ENCODE measurements at places on chromosomes 5 and 9.
A peak's percentile ranks its signal among the peaks of the same experiment; 100 is the strongest.

- DNase-seq: no peak
Measured at GRCh38 chr5:130397132-130397531, 492.9 kb downstream of the CHSY3 start.

GRCh38 chr5:135422419-135422818 is 23.4 kb upstream of the MACROH2A1 start:
- DNase-seq: no peak

- peak; percentile 88 for DNase-seq
Measured at GRCh38 chr5:146048994-146049703, 56.2 kb downstream of the PLAC8L1 start.

DNA sequence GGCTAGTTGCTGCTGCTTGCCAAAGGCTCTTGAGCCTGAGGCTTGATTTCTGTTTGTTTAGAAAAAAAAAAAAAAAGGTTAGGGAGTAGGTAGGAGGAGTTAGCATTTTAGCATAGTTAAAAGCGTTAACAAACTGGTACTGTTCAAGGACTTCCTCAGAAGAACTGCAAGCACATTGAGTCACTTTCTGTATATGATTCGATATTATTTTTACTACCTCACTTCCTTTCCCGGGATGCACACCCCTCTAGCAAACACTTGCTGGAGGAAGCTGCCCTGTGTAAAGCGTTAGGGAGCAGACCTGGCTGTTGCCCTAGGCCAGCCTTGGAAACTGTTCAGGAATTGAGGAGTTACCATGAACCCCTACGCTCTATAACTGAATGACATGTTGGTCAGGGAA is 15.7 kb upstream of the CEP120 start:
- no peak for DNase-seq

DNA sequence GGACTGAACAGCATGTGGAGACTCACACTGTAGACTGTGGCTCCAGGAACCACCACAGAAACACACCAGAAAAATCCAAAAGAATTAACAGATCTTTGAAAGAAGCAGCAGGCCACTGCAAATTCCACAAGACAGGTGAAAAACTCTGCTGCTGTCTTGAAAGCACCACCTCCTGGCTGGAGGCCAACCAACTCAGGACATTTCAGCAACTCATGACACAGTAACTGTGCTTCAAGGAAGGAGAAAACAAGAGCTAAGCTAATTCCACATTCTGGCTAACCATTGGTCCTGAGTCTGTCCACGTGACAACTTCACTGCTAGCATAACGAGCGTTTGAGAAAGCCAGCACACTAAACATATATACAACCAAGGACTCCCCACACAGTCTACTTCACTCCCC is 625.1 kb downstream of the PRELID2 start:
- no peak for DNase-seq

DNA sequence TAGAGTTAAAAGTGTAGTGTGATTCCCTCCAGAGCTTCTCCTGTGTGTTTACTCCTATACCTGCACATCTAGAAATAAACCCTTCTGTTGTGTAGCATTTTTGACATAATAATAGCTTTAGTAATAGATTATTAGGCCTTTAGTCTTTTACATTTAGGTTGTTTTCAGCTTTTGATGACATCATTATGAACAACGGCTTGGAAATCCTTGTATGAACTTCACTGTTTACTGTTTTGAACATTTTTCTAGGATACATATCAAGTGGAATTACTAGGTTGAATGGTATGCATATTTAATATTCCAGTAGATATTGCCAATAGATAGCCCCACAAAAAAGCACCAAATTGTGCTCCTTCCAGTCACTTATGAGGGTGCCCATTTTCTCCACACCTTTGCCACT is 174.0 kb downstream of the ARHGAP26 start:
- DNase-seq: no peak

DNA sequence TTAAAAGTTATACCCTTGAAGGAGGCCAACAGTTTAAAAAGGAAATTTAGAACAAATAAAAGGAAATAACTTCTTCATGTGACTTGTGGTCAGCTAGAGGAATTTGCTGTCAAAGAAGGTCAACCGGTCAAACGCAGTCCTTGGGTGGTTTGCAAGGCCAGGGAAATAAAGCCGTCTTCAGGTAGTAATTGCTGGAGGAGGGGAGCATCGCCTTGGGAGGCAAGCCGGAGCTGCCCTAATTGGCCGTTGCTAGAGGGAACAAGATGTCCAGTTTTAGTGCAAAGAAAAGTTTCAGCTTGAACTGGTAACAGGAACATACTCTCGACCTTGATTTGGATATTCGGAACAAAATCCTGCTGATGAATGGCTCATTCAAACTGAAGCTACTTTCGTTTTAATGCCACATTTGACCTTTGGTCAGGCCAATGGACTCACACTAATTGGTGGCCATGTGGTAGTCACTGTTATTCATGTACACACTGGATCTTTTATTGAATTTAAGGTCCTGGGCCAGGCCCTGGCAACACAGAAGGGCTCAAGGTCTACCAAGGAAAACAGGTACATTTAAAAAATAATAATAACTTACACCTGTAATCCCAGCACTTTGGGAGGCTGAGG is 47.0 kb upstream of the MYO10 start:
- no peak for DNase-seq

DNA sequence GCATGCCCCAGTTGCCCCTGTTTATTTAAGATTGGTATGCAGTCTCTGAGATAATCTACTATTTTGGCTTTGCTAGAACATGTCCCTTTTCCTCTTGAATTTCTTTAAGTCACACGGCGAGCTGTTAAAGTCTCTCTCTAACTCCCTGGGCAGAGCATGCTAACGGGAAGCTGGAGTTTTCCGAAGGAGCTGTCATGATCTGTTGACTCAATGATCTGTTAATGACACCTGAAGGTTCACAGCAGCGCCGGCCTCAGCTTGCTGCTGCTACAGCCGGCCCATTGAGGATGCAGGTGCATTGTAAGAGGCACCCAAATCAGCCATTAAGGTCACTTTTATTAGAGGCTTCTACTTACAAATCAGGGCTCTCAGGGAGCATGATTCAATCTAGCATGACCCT is 1203.4 kb downstream of the MAT2B start:
- DNase-seq: no peak

- peak; percentile 8 for DNase-seq
Measured at GRCh38 chr5:18113721-18114120, 479.5 kb downstream of the TAF11L14 start.

DNA sequence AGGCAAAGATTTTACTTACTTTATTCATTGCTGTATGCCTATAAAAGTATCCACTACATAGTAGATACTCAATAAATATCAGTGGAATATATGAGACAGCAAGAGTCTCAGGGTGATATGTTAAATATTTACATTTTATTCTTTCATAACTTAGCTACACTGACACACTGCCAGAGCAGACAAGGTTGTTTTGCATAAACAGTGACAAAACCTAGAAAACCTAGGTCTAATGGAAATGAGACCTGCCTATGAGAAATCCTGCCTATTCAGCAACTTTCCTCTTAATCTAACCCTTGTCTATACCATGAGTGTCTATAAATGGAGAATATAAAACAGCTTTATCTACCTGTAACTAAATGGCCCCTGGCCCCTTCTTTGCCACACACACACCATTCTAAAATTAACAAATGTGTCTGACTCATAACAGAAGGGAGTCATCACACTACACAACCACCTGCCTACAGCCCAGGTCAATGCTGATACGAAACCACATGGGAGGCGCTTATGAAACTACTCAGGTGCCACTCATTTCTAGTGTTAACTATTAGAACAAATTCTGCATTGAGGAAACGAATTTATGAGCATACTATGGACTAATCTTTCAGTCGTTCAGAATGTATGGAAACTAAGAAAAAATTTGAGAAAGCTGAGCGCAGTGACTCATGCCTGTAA is 60.3 kb downstream of the UBAP2 start:
- DNase-seq: no peak

DNA sequence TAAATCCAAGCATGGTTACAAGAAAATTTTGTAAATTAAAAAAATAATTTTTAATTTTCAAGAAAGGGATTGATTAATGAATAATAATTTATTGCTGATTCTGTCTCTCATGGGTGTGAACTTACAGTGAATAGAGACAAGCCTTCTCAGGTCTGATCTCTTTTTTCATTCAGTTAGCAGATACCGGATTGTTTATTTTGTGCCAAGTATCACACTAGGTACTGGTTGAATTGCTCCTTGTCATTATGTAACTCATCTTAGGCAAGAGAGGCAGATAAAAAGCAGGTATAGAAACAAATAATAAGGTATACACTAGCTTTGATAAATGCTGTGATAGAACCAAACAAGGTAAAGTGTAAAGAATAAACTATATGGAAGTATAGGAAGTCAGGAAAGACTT is 283.3 kb downstream of the PJA2 start:
- no peak for DNase-seq

DNA sequence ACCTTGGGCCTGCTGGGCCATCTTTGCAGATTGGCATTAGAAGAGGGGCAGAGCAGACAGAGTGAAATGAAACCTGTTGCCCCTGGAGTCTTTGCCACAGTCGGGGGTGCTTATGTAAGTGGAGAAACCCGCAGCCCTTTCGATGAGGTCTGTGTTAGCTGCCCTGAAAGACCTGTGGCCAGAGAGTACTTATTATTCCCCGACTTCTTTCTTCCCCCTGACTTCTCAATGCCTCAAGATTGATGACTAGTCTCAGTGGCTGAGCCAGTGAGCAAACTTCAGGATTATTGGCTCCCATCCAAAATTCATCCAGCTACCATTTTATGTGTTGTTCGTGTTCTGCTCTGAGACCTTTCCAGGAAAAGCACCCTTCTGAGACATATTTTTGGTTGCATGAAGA is 7.6 kb downstream of the NTRK2 start:
- DNase-seq: no peak

- no peak for DNase-seq
Measured at GRCh38 chr5:84635235-84636055, 250.8 kb upstream of the EDIL3 start.

GRCh38 chr9:109907400-109907799 is 127.4 kb downstream of the PALM2AKAP2 start:
- no peak for DNase-seq

- DNase-seq: peak; percentile 12
Measured at GRCh38 chr9:20898885-20899554, 132.4 kb downstream of the HACD4 start.

DNA sequence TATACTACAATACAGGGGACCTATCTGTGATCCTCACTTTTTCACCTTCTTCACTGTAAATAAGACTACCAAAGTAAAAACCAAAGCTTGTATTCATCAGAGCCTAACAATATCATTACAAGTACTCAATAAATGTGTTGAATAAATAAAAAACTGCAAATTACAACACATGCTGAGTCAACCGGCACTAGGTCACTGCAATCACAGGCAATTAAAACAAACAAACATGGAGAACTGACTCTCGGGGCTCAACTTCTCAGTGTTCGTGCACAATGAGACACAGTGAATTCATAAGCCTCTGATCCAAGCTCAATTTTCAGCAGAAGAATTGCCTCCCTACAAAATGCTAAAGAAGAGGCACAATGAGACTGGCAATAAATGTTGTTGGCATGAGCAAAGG is 69.2 kb downstream of the CDK5RAP2 start:
- DNase-seq: no peak

DNA sequence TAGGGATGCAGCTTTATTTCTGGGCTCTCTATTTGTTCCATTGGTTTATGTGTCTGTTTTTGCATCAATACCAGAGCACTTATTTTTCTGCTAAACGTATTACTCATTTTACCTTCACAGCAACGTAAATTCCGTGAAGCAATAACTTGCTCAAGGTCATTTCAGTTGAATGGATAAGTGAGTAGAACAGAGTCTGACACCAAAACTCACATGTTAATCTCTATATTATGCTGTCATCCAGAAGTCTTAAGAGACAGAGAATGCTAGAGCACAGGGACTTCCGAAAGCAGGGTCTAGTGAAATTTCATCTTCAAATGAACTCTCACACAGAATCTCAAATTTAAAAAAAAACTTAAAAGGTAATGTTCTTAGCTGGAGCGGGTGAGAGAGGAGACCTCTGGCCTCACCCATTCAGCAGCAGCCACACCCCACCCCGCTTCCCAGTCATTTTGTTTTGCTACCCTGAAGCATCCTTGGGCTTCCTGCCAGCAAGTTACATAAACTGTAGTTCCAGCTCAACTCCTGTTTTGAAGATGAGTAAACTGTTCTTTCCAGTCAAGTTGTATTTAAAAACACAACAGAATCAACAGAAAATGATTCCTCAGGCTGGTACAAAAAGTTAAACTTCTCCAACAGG is 69.3 kb downstream of the TRIM36 start:
- DNase-seq: peak; percentile 20

DNA sequence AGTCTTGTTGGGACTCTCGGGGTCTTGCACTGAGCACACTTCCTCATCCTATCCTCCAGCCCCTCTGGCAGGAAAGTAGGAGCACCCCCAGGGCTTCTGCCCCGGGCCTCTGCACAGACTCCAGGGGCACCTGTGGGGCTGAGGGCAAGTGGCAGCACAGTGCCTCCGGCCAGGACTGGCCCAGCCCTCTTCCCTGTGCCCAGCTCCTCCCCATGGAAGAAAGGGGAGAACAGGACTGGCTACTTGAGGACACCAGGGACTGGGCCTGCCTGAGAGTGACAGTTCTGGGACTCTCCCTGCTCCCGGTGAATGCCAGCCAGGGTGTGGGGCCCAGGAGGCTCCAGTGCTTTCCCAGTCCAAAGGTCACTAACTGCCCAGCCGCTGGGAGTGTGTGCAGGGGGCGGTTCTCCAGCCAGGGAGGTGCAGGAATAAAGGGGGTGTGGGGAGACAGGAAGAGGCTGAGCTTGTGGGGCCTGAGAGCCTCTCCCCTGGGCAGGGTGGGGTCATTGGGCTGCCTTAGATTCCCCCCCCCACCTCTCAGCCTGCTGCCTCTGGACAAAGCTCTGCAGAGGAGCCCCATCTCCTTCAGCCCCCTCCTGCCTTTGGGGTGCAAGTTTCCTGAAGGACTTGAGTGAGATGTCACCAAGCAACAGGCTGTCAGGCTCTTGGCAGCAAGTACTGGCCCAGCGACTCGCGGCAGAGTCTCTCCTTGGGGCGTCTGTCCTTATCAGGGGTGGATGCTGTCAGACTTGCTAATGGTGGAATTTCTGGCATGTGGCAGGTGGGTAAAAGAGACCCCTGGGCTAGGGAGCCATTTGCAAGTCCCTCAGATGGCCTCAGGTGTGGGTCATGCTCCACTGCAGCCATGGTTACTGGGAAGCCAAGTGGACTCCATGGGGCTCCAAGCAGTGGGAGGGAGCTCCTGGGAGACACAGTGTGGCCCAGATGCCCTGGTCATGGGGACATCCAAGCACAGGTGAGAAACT is 19.1 kb upstream of the JADE2 start:
- no peak for DNase-seq

DNA sequence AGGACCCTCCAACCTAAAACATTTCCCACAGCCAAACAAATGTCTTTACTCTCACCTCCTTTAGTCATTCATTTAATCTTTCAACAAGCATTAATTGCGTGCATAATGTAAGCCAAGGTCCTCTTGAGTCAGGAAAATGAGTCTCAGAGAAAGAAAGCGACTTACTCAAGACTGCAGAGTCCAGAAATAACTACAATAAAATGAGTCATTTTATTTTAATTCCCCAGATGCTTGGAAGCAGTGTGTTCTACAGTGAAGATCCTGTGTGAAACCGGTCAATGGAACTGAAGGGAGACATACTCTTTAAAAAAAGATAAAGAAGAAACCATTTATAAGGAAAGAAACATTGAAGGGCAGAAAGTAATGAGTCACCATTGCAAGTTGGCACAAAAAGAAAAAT is 513.7 kb downstream of the CDK5RAP2 start:
- peak; percentile 43 for DNase-seq
